ENCODE measurements at places on chromosomes 5 and 9. TPM values are rescaled to one million over a fixed set of nuclear protein-coding genes. Genes with fewer than 3 reads are reported as not detected.

PCDHB10 gene
- total RNA-seq, result not detected

CDKN2B-AS1 gene
- total RNA-seq, result 5.6 TPM

GM2A gene
- 19.5 TPM for total RNA-seq

MYMK gene
- not detected for total RNA-seq

TMEM174 gene
- total RNA-seq, result not detected

ZDHHC11 gene
- 9.4 TPM for total RNA-seq

MARVELD2 gene
- total RNA-seq, result 0.07 TPM

NIM1K gene
- total RNA-seq, result 0.75 TPM

PARP8 gene
- 100 TPM for total RNA-seq

OTULIN gene
- 62.5 TPM for total RNA-seq

CER1 gene
- not detected for total RNA-seq

IFNA2 gene
- total RNA-seq, result not detected

CCNO gene
- not detected for total RNA-seq

SPINK6 gene
- total RNA-seq, result not detected

IL5 gene
- total RNA-seq, result 0.25 TPM

NTNG2 gene
- total RNA-seq, result 5.4 TPM

EQTN gene
- total RNA-seq, result not detected

LCN9 gene
- not detected for total RNA-seq

SLC6A19 gene
- not detected for total RNA-seq

UGT3A1 gene
- not detected for total RNA-seq

CHSY3 gene
- total RNA-seq, result not detected

CDH10 gene
- not detected for total RNA-seq

SLC45A2 gene
- total RNA-seq, result not detected

CCDC180 gene
- total RNA-seq, result 2.6 TPM

SHC3 gene
- not detected for total RNA-seq

TPM2 gene
- 13.1 TPM for total RNA-seq

FABP6 gene
- total RNA-seq, result not detected

GABRG2 gene
- total RNA-seq, result not detected

TPPP gene
- total RNA-seq, result 0.05 TPM

NAA35 gene
- total RNA-seq, result 22.4 TPM

GFPT2 gene
- total RNA-seq, result 0.12 TPM

SVEP1 gene
- total RNA-seq, result not detected
